ENCODE measurements at places on chromosomes 5 and 9.

GRCh38 chr9:121545150-121545874 lies 45.7 kb upstream of the GGTA1 start:
- no peak for DNase-seq

DNA sequence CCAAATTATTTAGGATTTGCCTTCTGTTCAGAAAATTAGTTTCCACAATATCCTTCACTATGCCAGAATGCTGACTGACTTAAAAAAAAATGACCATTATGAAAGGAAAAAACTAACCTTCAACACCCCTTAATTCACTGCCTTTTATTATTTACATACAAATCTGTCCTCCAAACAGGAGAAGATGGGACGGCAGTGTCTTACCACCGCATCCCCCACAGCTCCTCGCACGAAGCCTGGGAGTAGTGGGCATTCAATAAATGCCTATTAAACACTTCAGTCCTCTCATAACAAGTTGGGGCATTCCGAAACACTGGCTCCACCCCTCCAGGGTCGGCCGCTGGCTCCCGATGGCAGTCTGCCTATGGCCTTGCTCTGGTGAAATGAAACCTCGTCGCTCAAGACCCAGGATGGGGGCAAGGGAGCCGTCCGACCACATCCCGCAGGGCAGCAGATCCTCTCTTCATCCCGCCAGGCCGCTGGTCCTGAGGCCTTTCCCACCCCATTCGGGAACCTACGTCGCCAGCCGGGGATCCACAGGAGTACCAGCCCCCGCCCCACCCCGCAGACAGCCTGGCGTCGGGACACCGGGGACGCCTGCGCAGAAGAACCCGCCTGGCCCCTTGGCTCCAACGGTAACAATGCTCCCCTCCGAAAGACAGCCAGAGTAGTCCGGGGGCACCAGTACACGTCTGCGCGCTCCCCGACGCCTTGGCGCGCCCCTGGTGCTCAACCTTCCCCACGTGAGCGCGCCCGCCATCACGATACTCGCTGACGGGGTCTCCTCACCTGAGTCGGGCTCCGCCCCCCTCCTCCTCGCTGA lies 613 bp downstream of the ZBTB5 start:
- DNase-seq = peak; percentile 58

- DNase-seq = no peak
Measured at GRCh38 chr5:107887166-107887943, 216.6 kb upstream of the EFNA5 start.

DNA sequence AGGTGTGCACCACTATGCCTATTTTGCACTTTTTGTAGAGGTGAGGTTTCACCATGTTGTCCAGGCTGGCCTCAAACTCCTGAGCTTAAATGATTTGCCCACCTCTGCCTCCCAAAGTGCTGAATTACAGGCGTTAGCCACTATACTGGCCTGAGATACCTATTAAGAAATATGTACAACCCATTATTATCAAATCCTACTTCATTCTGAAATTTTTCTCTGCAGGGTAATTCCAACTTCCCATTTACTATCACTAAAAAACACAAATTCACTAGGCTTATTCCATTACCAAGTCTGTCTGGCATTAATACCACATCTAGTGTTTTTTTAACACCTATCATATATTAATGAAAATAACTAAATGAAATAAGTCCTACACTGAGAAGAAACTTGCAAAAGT lies 18.2 kb downstream of the PPP2CA start:
- no peak for DNase-seq

- DNase-seq = no peak
Measured at GRCh38 chr9:103899866-103900265, 194.2 kb upstream of the SMC2 start.

DNA sequence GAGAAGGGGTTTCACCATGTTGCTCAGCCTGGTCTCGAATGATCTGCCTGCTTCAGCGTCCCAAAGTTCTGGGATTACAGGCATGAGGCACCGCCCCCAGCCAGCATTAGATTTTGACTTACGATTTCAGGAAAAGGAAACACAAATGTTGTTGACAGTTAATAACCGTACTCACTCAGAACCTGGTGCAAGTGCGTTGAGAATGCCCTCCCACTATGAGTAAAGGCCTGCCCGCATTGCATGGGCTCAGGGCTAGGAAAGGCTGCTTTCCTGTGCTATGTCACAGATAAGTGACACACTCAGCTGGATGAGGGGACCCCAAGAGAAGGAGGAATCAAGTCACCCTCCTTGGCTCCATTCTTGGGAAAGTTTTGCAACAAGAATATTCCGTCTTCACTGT lies 42.4 kb downstream of the NDST1 start:
- DNase-seq = no peak

- DNase-seq = no peak
Measured at GRCh38 chr5:126334760-126335159, 88.4 kb upstream of the GRAMD2B start.

DNA sequence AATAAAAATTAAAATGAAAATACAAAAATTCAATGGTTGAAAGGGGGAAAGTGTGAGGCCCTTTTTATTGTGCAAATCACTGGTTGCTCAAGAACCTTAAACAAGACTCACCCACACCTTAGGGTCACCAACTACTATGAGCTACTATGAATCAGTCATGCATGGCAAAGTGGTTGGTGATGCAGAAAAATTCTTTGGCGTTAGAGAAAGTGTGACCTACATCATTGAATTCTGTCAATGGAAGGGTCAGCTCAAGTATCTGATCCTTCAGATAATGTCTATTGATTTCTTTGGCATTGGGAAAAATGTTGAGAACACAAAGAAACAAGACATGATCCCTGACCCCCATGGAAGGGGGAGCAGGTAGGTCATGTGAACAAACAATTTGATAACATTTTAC lies 149.7 kb upstream of the ADCY2 start:
- no peak for DNase-seq

GRCh38 chr9:78669591-78669990 lies 372.7 kb downstream of the PSAT1 start:
- DNase-seq = no peak

Data from stimulated activated CD4-positive, alpha-beta T cell treated with anti-CD3 and anti-CD28 coated beads, Interleukin-4, amount 100 ng/mL, for 4 hours (primary cell).